ENCODE measurements at places on chromosomes 3 and 15.

GRCh38 chr3:132800958-132801357 lies 78.7 kb upstream of the NPHP3 start:
- no peak for DNase-seq

GRCh38 chr3:119783255-119783654 lies 1.4 kb downstream of the NR1I2 start:
- peak; percentile 14 for DNase-seq

DNA sequence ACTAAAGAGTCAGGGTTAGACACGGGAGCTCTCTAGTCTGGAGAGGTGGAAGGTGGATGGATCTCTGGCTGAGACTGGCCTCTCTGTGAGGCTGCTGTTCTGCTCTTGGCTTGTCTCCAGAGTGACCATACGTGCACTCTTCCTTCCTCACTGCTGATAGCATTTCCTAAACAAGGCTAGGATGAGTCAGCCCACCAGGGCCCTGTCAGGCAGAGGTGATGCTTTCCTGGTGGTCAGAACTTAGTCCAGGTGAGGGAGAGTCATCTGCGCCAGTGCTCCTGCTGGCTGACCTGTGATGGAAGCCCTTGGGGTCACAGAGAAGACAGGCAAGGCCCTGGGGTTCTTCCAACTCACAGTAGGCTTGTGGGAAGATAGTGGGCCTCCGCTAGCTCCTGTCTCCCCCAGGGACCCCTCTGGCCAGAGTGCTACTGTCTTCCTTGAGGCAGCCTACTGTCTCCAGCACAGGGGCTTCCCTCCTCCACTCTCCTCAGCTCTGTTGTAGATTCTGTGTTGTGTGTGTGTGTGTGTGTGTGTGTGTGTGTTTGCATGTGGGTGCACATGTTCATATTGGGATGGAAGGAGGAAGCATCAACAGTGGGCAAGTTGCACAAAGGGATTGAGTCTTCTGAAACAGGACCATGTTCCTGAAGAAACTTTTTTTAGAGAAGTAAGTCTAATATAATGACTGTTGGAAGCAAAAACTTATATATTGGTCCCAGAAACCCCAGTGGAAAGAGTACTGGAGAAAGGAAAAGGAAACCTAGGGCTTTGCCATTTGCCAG lies 16.5 kb downstream of the ALPK3 start:
- no peak for DNase-seq

DNA sequence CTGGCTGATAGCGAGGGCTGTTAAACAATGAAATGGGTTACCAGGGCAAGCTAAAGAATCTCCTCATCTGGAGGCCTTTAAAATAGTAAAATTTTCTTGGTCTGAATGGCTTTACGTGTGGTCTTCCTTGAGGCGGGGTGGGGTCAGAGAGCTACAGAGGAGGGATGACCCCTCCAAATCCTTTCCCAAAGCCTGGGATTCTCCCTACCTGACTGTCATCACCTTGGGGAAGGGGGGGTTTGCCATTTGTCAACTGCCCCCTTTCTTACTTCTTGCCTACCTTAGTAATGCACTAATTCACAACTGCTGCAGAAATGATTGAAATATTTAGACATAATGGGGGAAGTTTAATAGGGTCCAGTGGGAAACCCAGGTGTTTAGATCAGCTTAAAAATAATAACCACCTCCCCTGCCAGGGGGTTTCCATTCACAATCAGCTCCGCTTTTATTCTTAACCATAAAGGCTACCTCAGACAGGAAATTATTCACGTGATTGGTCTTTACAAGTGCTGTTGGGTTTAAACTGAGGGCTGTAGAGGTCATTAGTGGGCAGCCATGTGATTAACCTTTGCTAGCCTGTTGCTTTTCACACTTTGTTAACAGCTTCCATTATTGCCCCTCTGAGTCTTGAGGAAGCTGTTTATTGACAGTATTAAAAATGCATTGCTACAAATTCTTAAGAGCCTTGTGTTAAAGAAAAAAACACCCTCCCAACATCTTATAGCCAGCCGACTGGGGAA lies 276.5 kb upstream of the ATP11B start:
- DNase-seq, result no peak

DNA sequence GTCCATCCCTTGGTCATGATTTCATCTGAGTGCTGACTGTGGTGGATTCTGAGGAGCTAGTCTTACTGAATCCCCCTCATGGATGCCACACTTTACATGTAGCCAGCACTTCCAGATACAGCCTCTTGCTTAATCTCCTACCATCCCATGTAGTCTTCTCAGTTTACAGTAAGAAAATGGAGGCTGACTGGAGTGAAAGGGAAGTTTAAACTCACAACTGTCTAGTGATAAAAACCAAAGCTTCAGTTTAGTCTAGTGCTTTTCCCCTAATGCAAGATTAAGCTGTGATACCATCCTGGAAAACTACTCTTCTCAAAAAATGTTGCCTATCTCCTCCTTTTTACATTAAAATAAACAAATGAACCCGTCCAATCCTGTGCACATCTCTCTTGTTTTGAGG lies 146.8 kb upstream of the HES1 start:
- DNase-seq, result no peak

- no peak for DNase-seq
Observed at GRCh38 chr3:49566312-49566711, 12.0 kb downstream of the BSN start.

GRCh38 chr15:63436872-63437375 lies 55.3 kb upstream of the CA12 start:
- DNase-seq, result peak; percentile 94

DNA sequence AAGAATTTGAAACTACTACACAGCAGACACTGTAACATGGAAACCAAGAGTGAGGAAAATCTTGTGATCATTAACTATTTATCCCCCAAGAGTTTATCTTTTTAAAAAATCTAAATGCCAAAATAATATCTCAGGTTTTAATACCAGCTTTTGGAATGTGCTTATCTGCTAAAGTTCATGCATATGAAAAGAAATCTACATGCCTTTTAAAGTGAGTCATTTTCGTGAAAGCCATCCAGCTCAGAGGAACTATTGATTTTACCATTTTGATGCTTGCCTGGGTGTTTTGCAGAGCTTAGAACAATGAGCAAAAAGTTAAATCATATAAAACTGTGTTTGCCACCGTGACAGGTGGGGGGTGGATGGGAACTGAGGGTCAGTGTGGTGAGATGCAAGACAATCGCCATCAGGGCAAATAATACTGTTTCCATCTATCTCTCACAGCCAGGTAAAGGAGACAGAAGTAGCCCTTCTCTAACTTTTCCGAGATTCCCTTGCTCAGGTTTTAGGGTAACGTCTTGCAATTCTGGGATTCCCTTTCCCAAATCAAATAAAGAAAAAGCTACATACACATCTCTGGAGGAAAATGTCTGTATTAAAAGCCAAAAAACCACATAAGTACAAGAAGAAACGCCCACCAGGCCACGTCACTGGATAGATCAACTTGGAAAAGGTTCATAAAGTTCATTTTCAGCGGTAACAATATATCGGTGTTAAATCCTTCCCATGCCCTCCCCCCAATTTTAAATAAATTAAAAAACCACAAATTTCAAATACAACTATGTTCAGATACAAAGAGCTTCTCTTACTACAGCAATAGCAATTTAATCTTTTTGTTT lies 2.0 kb downstream of the TMEM158 start:
- DNase-seq, result peak; percentile 38
